Kidney epithelial cell (primary cell): ENCODE measurements at places on chromosomes 4 and X. TPM values are rescaled to one million over a fixed set of nuclear protein-coding genes. Genes with fewer than 3 reads are reported as not detected.

DNA sequence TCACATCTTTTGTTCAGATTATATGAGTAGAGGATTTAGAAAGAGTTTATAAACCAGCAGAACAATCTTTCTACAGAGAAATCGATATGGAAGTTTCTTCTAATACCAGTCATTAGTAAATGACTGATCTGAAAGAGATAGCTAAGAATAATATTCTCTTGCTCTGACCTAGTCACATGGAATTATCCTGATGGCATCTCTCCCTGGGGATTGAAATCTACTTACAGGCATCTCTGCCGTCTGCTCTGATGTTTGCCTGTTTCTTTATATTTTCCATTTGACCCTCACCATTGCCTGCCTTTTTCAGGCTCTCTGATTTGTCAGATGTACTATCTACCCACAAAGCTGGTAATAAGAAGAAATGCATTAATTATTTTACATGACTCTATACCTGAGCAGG lies 1157.3 kb downstream of the PCDH7 start:
- DNase-seq = no peak

GRCh38 chr4:54322818-54323417 lies 93.8 kb downstream of the PDGFRA start:
- DNase-seq = peak; percentile 9

- DNase-seq = no peak
Measured at GRCh38 chr4:180665481-180665880, 1577.7 kb upstream of the TENM3 start.

GRCh38 chr4:120864969-120865368 lies 57.6 kb downstream of the PRDM5 start:
- DNase-seq = no peak

GRCh38 chr4:84579403-84579776 lies 3.5 kb upstream of the CDS1 start:
- DNase-seq = no peak

GRCh38 chrX:150316564-150316963 lies 46.6 kb upstream of the MAMLD1 start:
- no peak for DNase-seq

GRCh38 chr4:93897559-93897958 lies 69.0 kb downstream of the ATOH1 start:
- DNase-seq = no peak

- no peak for DNase-seq
Measured at GRCh38 chr4:13537011-13537831, 7.1 kb downstream of the NKX3-2 start.

DNA sequence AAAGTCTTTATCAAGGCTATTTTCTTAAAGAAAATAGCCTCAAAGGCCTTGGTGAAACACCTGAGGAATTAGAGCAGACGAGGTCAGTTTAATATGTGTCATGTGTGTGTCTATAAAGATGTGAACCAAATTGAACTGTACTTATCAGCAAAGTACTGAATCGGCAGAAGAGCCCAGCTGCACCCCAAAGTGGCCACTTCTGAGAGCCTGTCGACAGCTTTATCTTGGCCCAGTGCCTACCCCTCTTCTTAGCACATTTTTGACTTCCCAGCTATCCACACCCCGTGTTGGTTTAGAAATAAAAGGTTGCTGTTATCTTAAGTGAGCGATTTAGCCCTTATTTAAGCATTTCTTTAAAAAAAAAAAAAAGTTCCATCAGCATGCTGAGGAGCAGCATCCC lies 329.7 kb downstream of the FBXW7 start:
- no peak for DNase-seq

- no peak for DNase-seq
Measured at GRCh38 chr4:4864443-4864939, 5.0 kb downstream of the MSX1 start.

- DNase-seq = no peak
Measured at GRCh38 chrX:17370191-17370590, 4.8 kb upstream of the NHS start.

- DNase-seq = no peak
Measured at GRCh38 chrX:39144323-39144722, 343.1 kb downstream of the MID1IP1 start.

GRCh38 chr4:15343000-15343399 lies 84.8 kb upstream of the C1QTNF7 start:
- no peak for DNase-seq

DNA sequence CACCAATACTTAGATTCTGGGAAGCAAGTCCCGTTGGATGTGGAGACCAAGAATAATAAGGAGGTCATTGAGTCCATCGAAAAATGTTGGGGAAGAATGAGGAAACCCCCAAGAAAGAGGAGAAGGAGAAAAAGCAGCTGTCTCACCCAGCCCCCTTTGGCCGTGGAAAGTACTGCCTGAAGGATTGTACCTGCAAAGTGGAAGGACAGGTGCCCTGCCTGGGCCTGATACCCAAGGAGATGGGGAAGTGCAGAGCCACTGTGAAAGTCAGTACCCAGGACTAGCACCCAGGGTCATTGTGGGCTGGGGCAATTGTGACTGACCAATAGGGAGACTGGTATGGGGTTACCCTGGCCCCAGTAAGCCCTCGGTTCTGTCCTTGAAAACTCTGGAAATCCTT lies 13.8 kb upstream of the CFAP299 start:
- no peak for DNase-seq

- DNase-seq = no peak
Measured at GRCh38 chr4:83174844-83175414, 60.4 kb upstream of the PLAC8 start.

DNA sequence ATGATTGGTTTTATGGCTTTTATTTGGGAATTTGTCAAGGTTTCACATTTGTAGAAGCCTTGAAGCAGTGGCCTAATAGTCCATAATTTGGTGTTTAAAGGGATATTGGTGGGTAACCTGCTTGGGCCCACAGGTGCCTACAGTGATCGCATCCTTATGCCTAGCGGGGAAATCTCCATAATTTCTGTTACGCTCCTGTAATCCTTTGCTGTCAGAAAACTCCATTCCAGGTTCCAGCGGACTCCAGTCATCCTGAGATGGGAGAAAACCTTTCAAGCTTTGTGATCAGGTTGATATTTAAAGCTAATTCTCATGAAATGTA lies 257.0 kb upstream of the JADE1 start:
- no peak for DNase-seq

- no peak for DNase-seq
Measured at GRCh38 chrX:21698272-21698671, 40.1 kb upstream of the KLHL34 start.

- no peak for DNase-seq
Measured at GRCh38 chr4:64001229-64001898, 407.9 kb downstream of the TECRL start.

DNA sequence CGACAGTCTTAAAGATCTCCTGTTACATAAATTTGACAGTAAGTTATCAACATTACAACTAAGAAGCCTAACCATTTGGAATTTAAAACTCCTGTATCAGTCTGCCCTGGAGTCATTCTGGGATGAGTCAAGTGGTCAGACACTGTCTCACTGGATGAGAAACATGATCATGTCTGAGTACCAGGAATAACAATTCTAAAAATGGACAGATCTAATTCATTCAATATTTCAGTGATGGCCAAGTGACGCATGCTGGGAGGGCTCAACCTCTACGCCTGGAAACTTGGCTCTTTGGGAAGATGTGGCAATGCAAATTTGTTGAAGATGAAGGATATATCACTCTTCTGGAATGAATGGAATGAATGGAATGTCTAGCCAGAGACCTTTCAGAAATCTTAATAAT lies 1427.2 kb downstream of the STIM2 start:
- peak; percentile 63 for DNase-seq

DNA sequence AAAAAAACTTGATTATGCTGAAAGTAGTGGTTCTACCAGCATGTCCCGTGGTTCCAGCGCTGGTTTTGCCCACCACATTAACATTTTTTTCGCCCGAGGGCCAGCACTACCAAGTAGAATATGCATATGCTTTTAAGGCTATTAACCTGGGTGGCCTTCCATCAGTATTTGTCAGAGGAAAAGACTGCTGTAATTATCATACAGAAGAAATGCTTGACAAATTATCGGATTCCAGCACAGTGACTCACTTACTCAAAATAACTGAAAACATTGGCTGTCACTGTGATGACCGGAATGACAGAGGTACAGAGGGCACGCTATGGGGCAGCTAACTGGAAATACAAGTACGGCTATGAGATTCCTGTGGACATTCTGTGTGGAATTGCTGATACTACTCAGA lies 34.6 kb downstream of the PRPS2 start:
- peak; percentile 50 for DNase-seq

DNA sequence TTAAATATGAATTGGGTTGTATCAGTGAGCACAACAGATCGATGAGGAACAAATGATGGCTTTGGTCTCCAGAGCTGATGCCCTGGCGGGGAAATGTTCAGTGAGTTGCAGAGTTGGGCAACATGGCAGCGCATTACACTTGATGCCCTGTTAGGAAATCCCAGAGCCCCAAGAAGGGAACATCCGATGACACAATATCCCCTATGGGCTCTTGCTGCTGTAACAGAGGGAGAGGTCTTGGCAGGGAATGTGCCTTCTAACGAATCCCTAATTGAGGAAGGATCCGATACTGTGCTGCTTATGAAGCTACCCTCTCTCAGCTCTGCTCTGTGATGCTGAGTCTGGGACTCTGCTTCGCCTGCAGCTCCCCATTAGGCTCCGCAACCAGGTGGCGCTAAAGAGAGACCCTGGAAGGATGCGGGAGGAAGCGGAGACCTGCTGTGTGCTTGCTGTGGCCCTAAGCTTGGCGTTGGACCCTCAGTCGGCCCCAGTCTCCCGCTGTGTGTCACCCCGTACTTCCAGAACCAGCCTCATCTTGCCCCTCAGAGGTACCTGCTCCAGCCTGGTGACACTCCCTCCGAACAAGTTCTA lies 38.9 kb downstream of the PDHA1 start:
- DNase-seq = no peak

GRCh38 chrX:130789793-130790192 lies 113.2 kb downstream of the ENOX2 start:
- no peak for DNase-seq

GRCh38 chrX:21975812-21976211 lies 35.3 kb downstream of the SMS start:
- DNase-seq = no peak

DNA sequence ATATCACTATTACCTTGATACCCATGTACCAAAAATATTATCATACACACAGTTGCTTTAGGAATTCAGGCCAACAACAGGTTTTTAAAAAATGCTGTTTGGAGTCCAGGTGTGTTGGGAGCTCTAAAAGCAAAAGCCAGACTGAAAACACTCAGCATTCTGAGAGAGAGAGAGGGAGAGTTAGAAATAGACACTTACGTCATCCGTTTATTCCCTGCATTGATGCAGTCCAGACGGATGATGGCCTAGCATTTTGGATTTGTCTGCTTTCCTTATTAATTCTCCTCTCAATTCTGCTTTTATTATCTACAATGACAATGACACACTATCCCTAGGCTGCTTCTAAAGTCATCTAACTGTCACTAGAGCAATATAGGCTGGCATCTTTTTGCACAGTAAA lies 358.3 kb upstream of the BOD1L1 start:
- no peak for DNase-seq

DNA sequence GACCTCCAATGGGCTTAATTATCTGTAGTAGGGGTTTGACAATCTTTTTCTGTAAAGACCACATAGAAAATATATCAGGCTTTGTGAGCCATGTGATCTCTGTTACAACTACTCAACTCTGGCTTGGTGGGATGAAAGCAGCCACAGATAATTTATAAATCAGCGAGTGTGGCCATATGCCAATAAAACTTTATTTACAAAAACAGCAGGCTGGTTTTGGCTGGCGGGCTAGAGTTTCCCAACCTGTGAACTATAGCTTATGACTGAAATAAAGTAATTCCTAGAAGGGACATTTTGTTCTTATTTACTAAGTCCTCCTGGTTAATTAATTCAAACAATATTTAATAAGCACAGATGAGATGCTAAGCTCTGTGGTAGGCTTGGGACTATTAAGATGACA lies 35.9 kb upstream of the AMELX start:
- DNase-seq = no peak

DNA sequence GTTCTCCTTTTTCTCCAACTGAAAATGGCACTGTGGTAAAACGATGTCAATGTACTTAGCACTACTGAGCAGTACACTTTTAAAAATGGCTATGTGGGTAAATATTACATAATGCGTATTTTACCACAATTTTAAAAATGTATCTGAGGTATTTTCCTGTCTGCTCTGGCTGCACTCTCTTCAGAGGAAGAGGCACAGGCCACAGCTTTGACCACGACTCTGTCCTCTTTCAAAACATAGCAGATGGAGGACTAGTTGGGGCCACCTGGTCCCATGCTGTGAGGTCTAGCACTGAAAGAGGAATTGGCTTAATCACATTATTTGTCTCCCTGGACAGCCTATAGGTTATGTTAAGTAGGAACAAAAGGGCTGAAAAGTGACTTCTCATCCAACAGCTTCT lies 5.2 kb downstream of the KCNE5 start:
- DNase-seq = no peak

- no peak for DNase-seq
Measured at GRCh38 chr4:74362347-74362746, 2.6 kb upstream of the EREG start.

GRCh38 chr4:87073199-87074120 lies 138.6 kb downstream of the AFF1 start:
- DNase-seq = no peak

- DNase-seq = no peak
Measured at GRCh38 chrX:144297221-144297620, 413.4 kb downstream of the UBE2NL start.

DNA sequence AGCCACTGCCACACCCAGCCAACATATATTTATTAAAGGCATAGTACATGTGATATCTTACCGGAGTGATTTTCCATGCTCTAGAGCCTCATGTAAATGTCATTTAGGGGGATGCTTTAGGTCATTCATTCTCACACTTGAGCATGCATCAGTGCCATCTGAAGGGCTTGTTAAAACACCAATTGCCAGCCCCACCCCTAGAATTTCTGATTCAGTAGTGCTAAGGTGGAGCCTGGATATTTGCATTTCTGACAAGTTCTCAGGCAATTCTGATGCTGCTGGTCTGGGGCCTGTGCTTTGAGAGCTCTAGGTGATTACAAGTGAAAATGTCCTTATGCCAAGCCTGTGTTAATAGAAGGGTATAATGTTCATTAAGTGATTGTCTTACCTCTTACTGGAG lies 107.7 kb downstream of the PHEX start:
- no peak for DNase-seq

- no peak for DNase-seq
Measured at GRCh38 chr4:77175201-77175611, 18.2 kb downstream of the CCNG2 start.

- no peak for DNase-seq
Measured at GRCh38 chr4:31365006-31365690, 645.0 kb downstream of the PCDH7 start.

VEGFD gene
- not detected in 2 replicates for total RNA-seq

NUP62CL gene
- 1.6 and 1.8 TPM in 2 replicates for total RNA-seq

IL2 gene
- total RNA-seq = not detected in 2 replicates

KLKB1 gene
- total RNA-seq = 0.58 TPM in 1 of 2 replicates, not detected in the other

PGM2 gene
- 24.3 and 27.8 TPM in 2 replicates for total RNA-seq

SYP gene
- total RNA-seq = 0.27 and 1.0 TPM in 2 replicates

FATE1 gene
- total RNA-seq = not detected in 2 replicates

FRMD7 gene
- total RNA-seq = not detected in 2 replicates

PF4V1 gene
- total RNA-seq = not detected in 2 replicates

CT83 gene
- not detected in 2 replicates for total RNA-seq

MAGEE1 gene
- total RNA-seq = 2.3 and 2.4 TPM in 2 replicates

VCX3B gene
- not detected in 2 replicates for total RNA-seq

PGAM4 gene
- not detected in 2 replicates for total RNA-seq

CLIC2 gene
- total RNA-seq = not detected in 2 replicates

CENPVL2 gene
- 0.96 TPM in 1 of 2 replicates, not detected in the other for total RNA-seq

AFM gene
- not detected in 2 replicates for total RNA-seq

BEND2 gene
- not detected in 2 replicates for total RNA-seq
